Lower leg skin (tissue), 4 donors: ENCODE measurements at places on chromosomes 12 and 14.

GRCh38 chr12:113469224-113469948, 2.3 kb downstream of the LHX5 start:
- DNase-seq = no peak

DNA sequence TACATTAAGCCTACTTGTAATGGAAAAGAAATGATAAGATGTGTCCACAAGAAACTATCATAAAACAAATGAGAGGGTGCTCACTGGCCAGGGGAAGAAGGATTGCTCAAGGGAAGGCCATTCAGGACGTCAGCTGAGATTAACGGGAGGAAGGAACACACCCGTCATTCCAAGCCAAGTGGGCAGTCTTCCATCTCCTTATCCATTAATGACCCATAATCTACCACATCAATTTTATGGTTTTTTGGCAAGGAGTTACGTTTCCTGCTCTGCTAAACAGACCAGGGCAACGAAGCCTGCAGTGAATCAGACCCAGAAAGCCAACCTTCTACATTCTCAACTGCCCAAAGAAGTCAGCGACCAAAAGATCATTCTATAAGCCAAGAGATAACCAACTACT, 25.1 kb downstream of the PRKAB1 start:
- DNase-seq = no peak

GRCh38 chr12:5953835-5954586, 9.0 kb upstream of the ANO2 start:
- no peak for DNase-seq

- DNase-seq = no peak
Observed at GRCh38 chr14:102903248-102903888, 19.1 kb upstream of the AMN start.

GRCh38 chr12:31801872-31802271, 73.1 kb upstream of the AMN1 start:
- no peak for DNase-seq

DNA sequence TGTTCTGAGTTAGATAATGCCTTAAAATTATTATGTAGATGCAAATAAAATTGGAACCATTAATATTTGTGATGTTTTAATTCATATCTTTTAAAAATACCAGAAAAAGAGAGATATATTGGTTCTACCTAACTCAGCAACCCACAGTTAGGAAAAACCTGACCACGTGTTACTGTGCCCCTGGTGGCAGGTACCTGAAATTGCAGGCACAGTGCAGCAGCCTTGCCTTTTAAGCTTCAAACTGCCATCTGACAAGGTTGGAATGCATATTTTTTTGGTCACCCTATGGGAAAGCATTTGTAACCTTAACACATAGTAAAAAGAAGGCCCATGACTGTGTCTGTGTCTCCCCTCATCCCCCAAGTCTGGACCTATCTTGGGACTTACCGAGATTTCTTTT, 109.4 kb upstream of the NOS1 start:
- no peak for DNase-seq

DNA sequence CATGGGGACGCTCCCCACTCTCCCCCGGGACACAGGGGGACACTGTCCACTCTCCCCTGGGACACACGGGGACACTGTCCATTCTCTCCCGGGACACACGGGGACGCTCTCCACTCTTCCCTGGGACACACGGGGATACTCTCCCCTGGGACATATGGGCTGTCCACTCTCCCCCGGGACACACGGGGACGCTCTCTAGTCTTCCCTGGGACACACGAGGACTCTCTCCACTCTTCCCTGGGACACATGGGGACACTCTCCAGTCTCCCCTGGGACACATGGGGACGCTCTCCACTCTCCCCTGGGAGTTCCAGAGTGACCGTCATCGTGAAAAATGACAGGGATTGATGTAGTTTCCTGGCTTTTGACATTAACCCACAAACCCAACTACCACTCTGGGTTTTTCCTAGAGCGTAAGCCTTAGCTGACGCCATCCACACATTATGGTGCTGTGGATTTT, 3.0 kb upstream of the P2RX2 start:
- no peak for DNase-seq

DNA sequence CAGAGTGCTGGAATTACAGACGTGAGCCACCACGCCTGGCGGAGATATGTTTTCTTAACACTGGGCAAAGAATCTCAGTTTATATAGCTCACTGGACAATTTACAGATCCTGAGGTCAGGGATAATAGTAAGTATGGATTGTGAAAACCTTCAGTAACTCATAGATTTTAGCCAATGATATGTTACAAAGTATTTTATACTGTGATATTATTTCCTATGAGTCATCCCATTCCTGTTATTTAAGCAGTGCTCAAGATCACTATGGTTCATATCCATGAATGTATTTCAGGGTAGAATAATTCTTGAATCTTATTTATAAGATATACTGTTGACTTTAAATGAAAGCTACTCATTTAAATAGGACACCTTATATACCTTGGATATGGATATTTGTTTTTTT, 107.2 kb downstream of the RAD51B start:
- DNase-seq = no peak

DNA sequence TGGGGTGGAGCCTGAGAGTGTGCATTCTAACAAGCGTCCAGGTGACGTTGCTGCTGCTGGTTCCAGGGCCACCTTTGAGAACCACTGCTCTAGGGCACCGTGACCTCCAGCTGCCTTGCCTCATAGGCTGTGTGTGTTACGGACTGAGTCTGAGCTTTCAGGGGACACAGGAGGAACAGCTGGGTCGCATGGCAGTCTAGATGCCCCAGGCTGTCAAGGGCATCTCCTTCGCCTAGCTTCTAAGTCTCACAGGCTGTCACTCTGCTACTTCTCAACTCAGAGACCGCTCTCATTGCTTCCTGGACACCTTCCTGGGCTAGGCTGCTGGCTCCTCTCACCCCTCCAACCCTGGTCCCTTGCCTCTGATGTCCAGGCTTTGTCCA, 965 bp downstream of the KRT73 start:
- no peak for DNase-seq

DNA sequence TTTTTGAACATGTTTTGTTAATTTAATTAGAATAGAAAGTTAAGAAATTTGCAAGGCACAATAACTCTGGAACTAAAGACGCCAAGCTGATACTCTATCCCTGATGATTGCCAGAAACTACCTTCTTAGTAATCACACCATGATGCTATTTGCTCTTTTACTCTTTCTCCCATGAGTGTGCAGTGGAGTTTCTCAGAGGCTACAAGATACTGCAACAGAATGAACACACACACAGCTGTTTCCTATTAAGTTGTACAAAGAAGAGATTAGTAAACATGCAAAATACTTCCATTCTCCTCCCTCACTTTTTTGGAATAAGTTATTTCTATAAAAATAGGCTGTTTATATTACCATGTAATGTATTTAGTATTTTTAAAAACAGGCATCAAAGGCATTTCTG, 1367.5 kb downstream of the AACS start:
- no peak for DNase-seq

DNA sequence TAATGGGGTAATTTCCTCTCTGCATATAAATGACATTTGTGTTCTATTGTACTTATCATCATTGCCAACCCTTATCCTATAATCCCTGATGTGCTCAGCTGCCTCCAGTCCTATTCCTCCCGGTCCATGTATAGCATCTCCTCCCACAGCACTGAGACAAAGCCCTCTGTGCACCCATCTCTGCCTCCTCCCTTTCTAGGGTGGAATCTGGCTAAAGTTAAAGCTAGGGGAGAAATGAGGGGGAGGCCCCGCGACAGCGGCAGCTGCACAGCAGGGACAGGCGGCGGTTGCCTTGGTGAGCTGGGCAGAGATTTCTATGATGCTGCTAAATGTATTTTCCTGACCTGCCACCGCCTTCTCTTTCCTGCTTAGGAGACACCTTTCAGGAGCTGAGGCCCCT, 12.8 kb upstream of the ZDHHC22 start:
- no peak for DNase-seq
